ENCODE measurements at places on chromosomes 12 and 14.

- no peak for DNase-seq
These were observed 19.1 kb upstream of the RAD52 start for GRCh38 chr12:968545-968944.

DNA sequence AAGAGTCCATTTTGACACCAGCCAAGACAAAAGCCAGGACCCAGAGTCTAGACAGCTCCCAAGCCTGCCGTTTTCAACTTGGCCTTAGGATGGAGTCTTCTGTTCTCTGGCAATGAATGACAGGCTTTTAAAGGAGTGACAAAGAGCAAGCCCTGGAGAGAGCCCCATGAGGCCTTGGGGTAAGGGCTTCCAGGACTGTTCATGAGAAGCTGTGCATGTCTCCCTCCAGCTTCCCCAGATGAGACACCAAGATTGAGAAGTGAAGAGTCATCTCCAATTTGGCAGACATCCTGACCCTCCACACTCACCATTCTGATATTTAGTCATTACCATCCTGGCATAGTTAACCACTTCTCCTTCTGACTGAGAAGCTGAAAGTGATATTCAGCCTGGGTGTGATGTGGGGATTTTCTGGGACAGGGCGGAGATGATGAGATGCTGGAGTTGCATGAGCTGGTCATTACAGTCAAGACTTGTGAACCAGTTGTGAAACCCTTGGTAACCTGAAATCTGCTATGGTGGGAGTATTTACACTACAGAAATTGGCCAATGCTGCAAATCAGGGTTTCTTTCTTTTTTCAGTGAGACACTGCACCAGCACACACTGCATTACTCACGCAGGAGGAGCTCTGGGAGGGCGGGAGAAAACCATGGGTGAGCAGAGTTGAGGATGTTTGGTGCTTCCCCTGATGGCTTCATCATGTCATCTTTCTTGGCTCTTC lies 77.8 kb downstream of the VCPKMT start:
- peak; percentile 31 for DNase-seq

- no peak for DNase-seq
These were observed 137.7 kb upstream of the NEDD1 start for GRCh38 chr12:96769400-96769799.

DNA sequence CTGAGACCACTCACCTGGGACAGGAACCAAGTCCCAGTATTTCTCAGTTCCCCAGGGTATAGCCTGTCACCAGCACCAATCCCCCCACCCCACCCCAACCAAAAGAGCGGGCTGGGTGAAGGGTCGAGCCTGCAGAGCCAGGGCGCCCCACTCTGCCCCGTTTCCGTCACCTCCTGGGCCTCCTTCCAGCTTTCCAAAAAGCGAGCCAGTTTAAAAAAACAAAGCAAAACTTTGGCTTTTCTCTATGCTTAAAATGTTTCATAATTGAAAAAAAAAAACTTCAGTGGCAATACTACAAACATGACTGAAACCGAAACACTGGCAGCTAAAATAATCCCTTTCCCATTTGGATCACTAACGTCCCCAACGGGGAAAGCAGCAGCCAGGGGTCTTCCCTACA lies 7.5 kb downstream of the CAMKK2 start:
- no peak for DNase-seq

GRCh38 chr12:28870839-28871440 lies 278.1 kb upstream of the FAR2 start:
- no peak for DNase-seq

DNA sequence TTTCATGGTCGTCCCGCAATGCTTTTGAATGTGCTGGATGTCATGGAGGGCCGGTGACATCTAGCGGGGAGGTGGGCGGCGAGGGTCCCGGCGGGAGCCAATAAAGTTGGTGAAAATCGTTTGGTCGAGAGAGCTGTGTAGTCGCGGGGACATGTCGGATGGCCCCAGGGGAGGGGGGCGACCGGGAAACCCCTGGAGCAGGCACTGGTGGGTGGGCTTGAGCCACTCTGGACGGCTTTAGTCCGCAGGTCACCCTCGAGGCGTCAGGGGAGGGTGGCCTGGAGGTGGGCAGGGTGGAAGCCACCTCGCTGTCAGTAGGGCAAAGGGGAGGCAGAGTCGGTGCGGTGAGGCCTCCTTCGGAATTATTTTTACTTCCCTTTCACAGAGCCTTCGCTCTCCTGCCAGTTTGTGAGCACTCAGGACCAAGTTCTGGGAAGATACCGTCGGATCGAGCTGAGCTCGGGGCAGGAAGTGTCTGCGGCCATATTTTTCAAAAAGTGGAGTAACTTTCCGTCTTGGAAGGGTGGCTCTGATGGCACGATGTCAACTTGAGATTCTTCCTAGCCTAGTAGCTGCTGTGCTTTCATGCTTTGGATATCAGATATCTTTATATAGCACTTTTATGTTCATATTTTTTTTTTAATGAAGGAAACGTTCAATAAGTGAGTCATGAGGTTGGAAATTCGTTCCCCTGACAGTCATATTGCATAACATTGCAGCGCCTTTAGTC lies 28.2 kb downstream of the WBP11 start:
- DNase-seq, result no peak

- no peak for DNase-seq
These were observed 58.2 kb downstream of the KIF26A start for GRCh38 chr14:104196461-104197140.

DNA sequence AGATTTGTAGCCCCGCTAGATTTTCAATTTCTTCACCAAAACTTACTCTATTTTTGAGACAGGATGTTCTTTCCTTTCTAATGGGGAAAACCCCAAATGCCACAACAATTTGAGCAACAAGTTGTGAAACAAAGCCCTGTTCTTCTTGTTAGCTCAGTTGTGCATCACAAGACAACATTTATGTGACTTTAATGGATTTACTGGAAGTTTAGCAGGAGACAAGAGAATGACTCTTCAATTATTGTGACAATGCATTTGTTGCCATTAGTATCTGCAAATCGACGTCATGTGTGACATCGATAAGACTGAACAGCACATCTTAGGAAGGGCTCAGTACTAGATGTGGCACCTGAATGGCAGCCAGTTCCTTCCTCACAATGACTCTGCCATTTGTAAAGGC lies 1028.9 kb upstream of the TMEM132C start:
- DNase-seq, result no peak

DNA sequence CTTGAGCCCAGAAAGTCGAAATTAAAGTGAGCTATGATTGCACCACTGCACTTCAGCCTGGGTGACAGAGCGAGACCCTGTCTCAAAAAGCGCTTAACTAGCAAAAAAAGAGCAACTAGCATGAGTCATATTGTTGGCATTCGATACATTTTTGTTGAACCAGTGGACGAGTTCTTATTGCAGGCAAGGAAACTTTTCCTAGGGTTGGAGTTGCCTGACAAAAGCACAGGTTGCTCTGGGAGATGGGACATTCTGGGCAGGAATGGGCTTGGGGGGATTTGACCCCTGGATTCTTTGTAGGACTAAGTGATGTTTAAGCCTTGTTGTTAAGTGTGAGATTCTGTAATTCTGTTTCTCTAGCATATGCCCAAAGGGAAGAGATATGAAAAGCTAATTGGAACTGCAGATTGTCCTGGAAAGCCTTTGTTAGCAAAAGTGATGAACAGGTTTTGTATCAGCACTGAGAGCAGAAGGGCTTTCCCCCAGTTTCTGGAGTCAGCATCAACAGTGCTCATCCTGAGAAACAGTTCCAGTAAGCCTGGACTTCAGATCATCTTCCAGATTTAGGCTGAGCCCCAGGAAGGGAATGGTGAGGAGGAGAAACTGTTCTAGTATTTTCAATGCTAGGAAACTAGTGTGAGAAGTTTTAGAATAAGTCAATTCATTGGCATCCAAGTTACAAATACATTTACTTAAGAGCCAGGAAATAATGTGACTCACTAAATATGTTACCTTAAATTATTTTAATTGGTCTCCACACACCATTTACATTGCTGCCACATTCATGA lies 123.1 kb downstream of the SRGAP1 start:
- no peak for DNase-seq

GRCh38 chr14:23863836-23864235 lies 89.7 kb upstream of the DHRS4 start:
- DNase-seq, result no peak

DNA sequence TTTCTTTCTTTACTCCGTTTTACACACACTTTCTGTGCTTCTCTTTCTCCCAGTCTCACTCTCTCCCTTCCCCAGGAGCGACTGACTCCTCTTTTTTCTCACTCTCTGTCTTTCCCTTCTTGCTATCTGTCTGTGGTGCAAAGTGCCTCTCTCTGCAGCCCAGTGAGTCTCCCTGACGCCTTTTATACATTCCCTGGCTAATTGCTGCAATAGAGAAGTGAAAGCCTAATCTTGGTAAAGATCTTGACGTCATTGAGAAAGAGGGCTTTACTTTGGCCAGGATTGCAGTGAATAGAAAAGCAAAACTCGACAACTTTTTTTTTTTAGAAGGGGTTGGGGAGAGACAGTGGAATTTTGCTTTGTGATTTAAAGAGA lies 706 bp upstream of the DIO2 start:
- no peak for DNase-seq

DNA sequence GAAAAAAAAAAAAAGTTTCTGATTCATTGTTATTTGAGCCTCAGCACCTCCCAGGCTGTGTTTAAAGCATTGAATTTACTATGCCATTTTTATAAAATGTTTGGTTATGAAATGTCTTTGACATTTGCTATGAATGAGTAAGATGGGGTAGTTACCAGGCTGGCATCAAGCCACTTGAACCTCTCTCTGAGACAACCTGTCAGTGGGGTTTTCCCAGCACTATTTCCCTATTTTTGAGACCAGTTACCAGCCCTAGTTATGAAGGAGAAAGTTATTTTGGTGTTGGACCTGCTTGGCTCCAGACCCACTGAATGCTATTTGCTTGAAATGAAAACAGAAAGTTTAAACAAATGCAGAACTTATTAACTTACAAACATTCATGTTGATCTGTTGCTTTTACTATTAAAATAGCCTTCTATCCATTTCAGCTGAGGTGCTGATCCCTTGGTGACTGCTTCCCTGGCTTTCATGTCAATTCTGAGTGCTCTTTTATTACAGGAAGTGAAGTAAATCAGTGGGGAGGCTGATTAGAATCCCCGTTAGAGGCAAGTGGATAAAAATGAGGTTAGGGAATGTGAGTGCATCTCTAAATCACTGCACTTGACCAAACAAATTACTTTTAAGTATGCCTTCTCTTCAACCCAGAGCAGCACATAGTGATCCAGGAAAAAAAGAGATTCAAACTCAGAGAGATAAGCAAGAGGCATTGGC lies 37.8 kb downstream of the LLPH start:
- DNase-seq, result no peak

- no peak for DNase-seq
These were observed 69.5 kb upstream of the SLC24A4 start for GRCh38 chr14:92253381-92253894.

DNA sequence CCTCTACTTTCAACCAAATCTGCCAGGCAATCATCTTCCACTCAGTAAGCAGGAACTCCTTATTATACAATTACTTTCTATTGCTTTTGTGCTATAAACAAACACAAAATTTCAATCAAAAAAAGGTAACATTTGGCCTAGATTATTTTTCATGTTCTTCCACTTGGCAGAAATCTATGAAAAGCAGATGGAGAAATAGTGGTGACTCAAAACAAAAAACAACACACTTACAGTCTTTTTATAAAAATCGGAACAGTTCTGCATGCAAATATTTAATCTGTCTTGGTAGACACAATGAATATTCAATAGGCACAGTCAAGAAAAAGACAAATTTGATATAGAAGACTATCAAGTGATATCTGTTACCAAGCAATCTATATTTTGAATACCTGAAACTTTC lies 376.8 kb downstream of the RPS29 start:
- no peak for DNase-seq

DNA sequence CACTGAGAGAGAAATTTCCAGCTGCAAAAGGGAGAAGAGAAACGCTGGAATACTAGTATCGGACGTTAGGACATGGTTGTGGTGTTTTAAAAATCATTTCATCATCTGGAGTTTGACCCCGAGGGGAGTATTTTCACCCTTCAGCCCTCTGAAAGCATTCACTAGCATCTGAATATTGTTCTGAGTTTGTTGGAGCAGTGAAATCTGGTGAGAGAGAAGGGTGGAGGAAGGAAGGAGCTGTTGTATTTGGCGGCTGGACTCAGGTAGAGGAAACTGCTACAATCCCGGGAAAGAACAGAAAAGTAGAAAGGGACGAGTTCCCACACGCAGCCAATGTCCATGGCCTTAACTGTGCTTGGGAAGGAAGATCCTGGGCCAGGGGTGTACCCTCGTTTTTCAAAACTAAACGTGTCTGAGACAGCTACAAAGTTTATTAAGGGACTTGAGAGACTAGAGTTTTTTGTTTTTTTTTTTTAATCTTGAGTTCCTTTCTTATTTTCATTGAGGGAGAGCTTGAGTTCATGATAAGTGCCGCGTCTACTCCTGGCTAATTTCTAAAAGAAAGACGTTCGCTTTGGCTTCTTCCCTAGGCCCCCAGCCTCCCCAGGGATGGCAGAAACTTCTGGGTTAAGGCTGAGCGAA lies 896 bp upstream of the CDKN1B start:
- no peak for DNase-seq

DNA sequence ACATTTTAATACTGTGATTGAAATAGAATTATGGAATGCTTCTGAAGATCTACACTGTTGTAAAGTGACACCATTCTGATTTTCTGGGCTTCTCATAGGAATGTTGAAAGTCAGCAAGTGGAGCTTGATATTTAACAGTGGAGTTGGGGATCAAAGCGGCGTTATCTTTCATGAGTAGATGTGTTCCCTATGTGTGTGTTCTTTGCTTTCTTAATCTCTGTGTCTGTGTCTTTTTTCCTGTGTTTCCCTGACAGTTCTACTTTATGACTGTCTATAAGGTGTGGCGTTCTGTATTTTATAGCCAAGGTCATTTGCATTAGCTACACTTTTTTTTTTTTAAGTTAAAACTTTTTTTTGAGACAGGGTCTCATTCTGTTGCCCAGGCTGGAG lies 24.7 kb downstream of the SYNE2 start:
- no peak for DNase-seq

DNA sequence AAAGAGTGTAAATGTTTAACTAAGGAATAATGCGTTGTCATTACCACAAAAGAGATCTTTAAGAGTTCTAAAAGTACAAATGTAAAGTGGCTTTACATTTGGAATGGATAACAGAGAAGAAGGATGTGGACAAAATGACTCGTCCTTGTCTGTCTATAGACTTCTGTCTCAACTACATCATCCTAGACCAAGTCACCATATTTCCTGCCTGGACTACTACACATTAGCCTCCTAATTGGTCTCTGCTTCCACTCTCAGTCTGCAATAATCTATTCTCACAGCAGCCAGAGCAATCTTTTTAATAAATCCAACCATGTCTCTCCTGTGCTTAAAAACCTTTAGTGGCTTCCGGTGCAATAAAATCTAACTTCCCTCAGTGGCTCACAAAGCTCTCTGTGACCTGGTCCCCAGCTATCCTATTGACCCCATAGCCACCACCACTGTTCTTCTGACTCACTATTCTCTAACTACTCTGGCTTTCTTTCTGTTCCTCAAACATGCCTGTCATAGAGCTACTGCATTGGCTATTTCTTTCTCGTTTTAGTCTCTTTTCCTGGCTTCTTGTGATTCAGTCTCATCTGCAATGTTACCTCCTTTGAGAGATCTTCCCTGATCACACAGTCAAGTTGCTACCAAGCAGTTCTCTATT lies 91.1 kb downstream of the MYF5 start:
- no peak for DNase-seq

All from stimulated activated CD4-positive, alpha-beta T cell treated with anti-CD3 and anti-CD28 coated beads, Interleukin-15, amount 100 ng/mL, for 1 hour (primary cell).